NCI-H187 treated with DMSO at 0.1 percent for 48 hours (cell line): ENCODE measurements at places on chromosomes 13 and 19.

GRCh38 chr19:343941-344624 is 513 bp downstream of the MIER2 start:
- DNase-seq, result no peak

GRCh38 chr13:44058624-44059215 is 179.0 kb downstream of the LACC1 start:
- no peak for DNase-seq

DNA sequence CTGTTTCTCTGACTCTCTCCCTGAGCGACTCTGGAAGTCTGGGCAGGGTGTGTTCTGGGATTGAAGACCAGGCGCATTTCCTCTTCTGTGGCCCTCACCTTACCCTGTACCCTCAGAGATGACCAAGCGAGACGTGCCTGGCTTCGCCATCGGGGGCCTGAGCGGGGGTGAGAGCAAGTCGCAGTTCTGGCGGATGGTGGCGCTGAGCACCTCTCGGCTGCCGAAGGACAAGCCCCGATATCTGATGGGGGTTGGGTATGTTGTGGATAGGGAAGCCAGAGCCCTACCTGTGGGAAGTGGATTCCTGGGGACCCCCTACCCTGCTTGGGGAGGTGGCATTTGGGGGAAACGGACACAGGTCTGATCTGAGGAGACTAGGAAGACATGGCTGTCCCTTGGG is 5.8 kb upstream of the DNM2 start:
- DNase-seq, result no peak

DNA sequence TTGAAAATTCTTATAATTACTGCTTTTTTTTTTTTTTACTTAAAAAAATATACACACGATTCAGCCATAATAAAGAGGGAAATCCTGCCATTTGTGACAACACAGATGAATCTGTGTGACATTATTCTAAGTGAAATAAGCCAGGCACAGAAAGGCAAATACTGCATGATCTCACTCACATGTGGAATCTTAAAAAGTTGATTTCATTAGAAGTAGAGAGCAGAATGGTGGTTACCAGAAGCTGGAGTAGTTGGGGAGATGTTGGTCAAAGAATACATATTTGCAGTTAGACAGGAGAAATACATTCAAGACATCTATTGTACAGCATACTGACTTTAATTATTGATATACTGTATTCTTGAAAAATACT is 116.2 kb downstream of the KLF12 start:
- DNase-seq, result no peak

DNA sequence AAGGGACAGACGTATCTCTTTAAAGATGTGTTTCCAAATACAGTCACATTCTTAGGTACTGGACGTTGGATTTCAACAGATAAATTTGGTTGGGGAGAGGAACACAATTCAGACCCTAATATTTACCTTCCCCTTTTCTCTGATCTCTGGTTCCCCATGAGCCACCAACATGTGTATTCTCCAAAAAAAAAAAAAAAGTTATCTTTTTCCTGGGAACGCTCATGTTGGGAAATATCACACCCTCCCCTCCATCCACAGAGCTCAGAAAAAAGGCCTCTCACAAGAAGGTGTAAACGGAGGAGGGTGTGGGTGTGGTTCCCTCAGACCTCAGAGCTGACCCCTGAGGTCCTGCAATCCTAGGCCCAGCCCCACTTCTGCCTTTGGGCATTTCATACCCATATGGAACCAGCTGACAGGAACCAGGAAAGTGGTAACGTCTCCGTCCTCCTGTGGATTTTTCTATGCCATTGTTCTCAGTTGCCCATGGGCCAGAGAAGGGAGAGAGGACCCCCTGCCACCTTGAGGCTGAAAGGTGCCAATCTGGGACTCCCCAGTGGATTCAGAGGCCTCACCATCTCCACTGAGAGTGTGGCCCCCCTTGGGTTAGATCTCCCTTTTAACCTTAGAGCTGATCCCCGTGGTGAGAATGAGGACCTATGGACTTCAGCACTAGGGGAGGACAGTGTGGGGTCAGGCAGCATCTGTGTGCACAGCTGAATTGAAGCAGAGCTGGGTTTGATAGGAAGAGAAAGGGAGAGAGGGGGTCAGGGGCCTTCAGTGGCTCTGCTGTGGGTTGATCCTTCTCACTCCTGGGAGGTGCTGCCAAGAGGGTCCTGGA is 8.4 kb upstream of the SIGLEC12 start:
- DNase-seq, result no peak

DNA sequence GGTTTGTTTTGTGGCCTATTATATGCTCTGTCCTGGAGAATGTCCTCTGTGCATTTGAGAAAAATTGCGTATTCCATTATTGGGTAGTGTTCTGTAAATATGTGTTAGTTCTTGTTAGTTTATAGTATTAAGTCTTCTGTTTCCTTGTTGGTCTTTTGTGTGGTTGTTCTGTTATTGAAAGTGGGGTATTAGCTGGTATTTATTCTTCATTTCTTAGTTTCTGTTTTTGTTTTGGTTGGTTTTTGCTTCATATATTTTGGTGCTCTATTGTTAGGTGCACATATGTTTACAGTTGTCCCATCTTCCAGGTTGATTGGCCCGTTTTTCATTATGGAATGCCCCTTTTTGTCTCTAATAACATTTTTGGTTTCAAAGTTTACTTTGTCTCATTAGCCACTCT is 77.3 kb downstream of the DNAJC15 start:
- DNase-seq, result no peak

GRCh38 chr13:110714797-110715394 is 1.4 kb downstream of the ING1 start:
- DNase-seq, result no peak
